ENCODE measurements at places on chromosomes 5 and 9. TPM values are rescaled to one million over a fixed set of nuclear protein-coding genes. Genes with fewer than 3 reads are reported as not detected.

DNA sequence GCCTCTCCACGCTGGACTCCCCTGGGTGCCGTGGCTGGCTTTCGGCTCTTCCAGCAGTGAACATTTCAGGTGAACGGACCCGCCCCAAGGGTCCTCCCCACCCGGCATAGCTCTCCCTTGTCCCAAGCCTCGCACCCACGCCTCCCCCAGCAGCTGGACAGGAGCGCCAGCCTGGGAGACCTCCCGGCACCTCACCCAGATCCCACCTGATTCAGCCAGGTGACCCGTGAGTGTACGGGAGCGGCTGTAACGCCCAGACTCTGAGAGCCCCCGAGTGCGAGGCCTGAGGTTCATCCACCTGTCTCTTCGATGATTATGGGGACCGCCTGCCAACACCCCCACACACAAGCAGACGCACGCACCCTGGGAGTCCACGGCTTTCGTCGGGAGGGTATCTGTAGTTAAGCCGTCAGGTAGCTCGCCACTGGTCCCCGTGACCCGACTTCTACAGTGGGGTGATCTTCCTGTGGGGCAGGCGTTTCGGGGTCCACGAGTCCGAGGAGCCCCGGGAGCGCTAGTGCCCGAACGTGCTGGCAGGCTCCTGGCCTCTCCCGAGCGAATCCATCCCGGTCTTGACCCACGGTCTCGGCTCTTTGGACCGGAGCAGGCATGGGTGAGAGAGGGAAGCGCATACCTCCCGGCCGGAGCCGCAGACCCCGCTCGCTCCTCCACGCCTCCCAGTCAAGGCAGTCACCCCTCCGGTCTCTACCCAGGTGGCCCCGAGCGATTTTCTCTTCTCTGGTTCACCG lies 14.9 kb downstream of the TRIM7 start:
- H3K4me1 ChIP-seq = peaks cover 9% of the 10 kb centered on the region
- no peak for DNase-seq
- H3K27me3 ChIP-seq = peaks cover 26% of the 10 kb centered on the region

Gene NINJ1
- total RNA-seq = 19.4 TPM

- H3K4me1 ChIP-seq = peaks cover 15% of the 10 kb centered on the region
- no peak overlapping the region for H3K4me3 ChIP-seq
- no peaks in the 10 kb centered on the region for H3K36me3 ChIP-seq
- no peak overlapping the region for H3K27ac ChIP-seq
- no peaks in the 10 kb centered on the region for H3K27me3 ChIP-seq
These were observed 126.1 kb downstream of the NPR3 start for GRCh38 chr5:32837211-32837610.

DNA sequence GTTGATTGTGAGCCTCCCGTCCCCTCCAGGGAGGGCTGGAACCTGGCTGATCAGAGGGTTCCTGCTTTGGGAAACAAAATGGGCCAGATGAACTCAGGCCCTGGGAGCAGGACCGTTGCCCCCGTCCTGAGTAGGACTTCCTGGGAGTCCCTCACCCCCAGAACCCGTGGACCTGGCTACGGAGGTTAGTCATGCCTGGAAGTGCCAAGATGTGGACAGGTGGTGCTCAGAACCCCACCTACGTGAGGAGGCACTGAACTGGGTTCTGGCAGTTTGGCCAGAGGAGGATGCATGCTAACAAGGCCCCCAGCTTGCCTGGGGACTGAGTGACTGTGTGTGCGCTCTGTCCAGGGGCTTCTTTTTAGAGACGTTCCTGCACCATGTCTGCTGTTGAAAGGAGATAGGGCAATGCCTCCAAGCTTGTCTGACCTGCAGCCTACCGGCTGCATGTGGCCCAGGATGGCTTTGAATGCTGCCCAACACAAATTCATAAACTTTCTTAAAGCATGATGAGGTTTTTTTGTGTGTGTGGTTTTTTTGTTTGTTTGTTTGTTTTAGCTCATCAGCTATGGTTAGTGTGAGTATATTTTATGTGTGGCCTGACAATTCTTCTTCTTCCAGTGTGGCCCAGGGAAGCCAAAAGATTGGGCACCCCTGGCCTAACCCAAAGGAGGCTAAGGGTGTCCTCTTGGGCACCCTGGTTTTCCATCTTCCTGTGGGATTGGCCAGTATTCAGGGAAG lies 1.8 kb upstream of the DAB2IP start:
- peaks cover 55% of the 10 kb centered on the region for H3K4me1 ChIP-seq
- DNase-seq = peak; percentile 63
- peak overlapping the region; percentile 84 for H3K27ac ChIP-seq
- H3K4me3 ChIP-seq = peak overlapping the region; percentile 92
- no peaks in the 10 kb centered on the region for H3K36me3 ChIP-seq
- no peaks in the 10 kb centered on the region for H3K27me3 ChIP-seq

DNA sequence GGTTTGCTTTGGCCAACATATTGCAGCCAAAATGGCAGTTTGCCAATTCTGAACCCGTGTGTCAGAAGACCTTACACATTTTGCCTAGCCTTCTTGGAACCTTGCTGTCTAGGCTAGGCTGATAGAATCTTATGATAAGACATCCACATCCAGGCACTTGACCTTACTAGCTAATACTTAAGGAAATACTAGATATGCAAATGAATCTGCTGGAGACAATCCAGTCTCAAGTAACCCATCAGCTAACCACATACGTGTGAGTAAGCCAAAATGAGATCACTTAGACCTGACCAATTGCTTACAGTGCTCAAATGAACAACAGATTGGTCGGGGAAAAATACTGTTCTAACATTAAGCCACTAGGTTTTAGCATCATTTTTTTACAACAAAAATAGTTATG lies 1504.6 kb upstream of the CDH9 start:
- no peak overlapping the region for H3K4me3 ChIP-seq
- H3K4me1 ChIP-seq = peaks cover 7% of the 10 kb centered on the region
- DNase-seq = no peak
- no peak overlapping the region for H3K27ac ChIP-seq

DNA sequence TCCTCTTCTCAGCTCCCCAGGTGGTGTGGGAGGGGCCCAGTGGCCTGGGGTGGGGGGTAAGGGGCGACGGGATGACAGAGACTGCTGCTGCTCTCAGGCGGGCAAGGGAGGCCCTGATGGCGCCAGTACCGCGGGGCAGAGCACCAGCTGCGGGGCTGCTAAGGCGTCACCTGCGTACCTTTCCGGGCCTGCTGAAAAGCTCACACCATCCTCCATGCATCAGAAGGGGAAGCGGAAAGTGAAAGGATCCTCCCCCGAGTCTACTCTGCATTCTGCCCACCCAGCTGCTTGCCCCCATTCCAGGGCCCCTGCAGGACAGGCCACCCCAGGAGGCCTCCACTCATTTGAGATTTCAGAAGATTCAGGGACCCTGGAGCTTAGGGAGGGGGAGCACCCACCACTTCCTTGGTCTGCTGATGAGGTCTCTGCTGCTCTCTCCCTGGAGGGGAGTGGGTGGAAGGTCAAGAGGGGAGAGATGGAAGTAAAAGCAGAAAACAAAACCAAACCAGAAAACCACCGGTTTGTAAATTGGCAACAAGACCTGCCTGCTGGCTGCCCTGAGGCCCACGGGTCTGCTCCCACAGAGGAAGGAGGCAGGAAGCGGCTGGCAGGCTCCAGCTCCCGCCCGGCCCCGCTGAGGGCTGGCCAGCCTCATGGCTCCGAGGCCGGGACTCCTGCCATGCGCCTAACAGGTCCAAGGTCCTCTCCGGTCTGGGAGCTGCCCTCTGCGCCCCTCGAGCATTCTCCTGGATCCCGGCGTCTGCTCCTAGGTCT lies 33.6 kb downstream of the PRRT1B start:
- peaks cover 9% of the 10 kb centered on the region for H3K4me1 ChIP-seq
- no peak overlapping the region for H3K27ac ChIP-seq
- no peaks in the 10 kb centered on the region for H3K27me3 ChIP-seq
- DNase-seq = no peak
- H3K4me3 ChIP-seq = no peak overlapping the region

- H3K36me3 ChIP-seq = no peaks in the 10 kb centered on the region
- H3K27me3 ChIP-seq = peaks cover 2% of the 10 kb centered on the region
- peak overlapping the region; percentile 76 for H3K27ac ChIP-seq
- peak overlapping the region; percentile 81 for H3K4me3 ChIP-seq
These were observed 40.9 kb upstream of the FABP6 start for GRCh38 chr5:160188141-160189015.

DNA sequence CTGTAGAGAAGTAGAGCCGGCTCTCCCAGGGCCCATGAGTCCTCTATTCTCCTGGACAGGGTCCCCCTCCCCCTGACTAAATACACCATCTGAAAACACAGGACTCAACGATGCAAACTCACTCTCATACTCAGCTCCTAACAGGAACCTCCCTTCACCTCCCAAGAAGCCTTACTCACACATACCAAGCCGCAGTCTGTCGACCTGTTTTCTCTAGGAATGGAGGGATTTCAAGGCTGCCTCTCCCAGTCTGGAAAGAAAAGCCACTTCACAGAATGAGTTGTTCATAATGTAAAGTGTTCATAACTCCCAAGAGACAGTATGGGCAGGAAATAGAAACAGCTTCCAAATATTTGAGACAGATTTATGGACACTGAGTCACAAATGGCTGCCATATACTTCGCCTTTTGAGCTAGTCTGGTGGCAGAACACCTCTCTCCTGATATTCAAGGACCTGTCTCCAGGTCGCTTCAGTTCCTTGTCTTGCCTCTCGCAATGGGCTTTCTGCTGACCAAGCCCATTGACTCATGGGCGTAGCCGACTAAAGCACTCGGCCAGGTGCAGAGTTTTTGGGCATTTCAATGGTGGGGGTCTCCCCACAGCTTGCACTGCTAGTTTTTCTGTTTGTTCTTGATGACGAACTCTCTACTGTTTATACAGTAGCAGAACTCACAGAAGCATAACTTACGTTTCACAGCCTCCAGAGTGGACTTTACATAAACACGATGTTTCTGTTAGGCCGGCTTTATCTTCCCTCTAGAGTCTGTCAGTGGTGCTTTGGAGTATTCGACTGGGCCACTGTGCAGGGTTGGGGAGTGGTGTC lies 25.0 kb upstream of the IL17B start:
- peak overlapping the region; percentile 90 for H3K27ac ChIP-seq
- H3K4me1 ChIP-seq = peaks cover 65% of the 10 kb centered on the region
- H3K36me3 ChIP-seq = no peaks in the 10 kb centered on the region
- H3K27me3 ChIP-seq = no peaks in the 10 kb centered on the region

GRCh38 chr5:411728-412127 lies 31.2 kb upstream of the EXOC3 start:
- no peak overlapping the region for H3K4me3 ChIP-seq
- DNase-seq = no peak
- no peaks in the 10 kb centered on the region for H3K36me3 ChIP-seq
- peaks cover 32% of the 10 kb centered on the region for H3K4me1 ChIP-seq
- no peak overlapping the region for H3K27ac ChIP-seq
- H3K27me3 ChIP-seq = no peaks in the 10 kb centered on the region

DNA sequence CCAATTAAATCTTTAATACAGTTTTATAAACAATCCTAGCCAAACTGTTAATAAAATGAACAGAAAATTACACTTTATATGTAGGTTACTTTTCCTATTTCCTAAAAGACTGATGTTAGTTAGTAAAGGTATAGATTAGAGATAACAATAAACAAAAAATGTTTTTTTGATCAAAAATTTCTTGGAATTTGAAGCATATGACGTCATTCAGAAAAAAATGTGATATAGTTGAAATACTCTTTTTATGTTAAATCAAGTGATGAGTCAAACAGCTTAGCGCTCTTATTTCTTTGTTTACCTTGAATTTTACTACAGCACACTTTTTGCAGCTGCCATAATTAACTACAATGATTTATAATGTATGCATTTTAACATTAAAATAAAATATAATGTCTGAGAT lies 195.8 kb downstream of the SLC12A2 start:
- H3K4me3 ChIP-seq = no peak overlapping the region
- H3K27me3 ChIP-seq = no peaks in the 10 kb centered on the region
- peaks cover 25% of the 10 kb centered on the region for H3K36me3 ChIP-seq
- DNase-seq = no peak

DNA sequence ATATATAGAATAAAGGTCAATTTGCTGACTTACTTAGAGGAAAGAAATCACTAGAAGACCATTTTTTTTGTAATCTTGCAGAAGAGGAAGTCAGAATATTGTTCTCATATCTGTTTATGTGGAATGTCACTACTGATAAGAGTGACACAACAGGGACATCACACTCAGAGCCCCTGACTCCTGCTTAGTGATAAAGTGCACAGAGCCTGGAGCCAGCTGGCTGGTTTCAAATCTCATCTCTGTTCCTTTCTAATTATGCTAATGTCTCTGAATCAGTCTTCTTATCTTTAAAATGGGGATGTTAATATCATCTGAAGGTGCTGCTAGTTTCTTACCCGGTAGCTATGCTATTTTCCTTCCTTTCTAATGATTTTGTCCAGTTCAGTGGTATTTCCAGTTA lies 58.6 kb upstream of the LIFR start:
- no peak overlapping the region for H3K27ac ChIP-seq
- H3K27me3 ChIP-seq = no peaks in the 10 kb centered on the region
- peaks cover 7% of the 10 kb centered on the region for H3K4me1 ChIP-seq
- H3K4me3 ChIP-seq = no peak overlapping the region
- DNase-seq = no peak
- no peaks in the 10 kb centered on the region for H3K36me3 ChIP-seq

Gene SUB1
- total RNA-seq = 176 TPM

GRCh38 chr9:104868687-104869404 lies 59.1 kb downstream of the ABCA1 start:
- peak; percentile 74 for DNase-seq
- H3K27ac ChIP-seq = peak overlapping the region; percentile 84
- H3K4me1 ChIP-seq = peaks cover 58% of the 10 kb centered on the region
- no peaks in the 10 kb centered on the region for H3K27me3 ChIP-seq
- peak overlapping the region; percentile 70 for H3K4me3 ChIP-seq
- peaks cover 9% of the 10 kb centered on the region for H3K36me3 ChIP-seq

DNA sequence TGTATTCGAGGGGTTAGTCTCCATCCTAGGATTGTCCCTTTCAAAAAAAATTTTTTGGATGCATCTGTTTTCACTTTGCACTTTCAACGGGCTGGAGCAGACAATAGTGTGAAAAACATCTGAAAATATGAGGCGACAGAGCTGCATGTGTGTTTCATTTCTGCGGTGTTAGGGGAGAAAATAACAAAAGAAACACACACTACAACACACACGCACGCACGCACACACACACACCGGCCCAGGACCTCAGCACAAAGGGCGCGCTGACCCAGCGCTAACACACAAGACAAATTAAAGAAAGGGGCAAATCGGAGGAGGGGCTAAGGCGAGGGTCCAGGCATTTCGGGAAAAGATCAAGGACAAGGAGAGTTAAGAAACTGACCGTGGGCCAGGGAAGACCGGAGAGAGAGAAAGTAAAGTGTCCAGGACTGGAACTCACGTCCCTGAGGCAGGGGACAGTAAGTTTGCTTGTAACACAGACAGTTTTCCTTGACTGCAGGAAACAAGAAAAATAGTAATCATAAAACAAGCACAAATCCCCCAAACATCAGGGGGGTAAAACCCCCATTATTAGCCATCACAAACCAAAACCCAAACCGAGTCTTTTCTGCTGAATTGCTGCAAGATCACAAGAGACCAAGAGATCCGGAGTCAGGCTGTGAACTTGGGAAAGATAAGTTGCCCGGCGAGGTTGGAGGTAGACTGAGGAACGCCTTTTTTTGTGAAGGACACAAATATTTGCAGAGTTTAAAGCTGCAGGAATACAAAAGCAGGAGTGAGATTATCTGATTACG lies 302.1 kb downstream of the PARP8 start:
- peaks cover 92% of the 10 kb centered on the region for H3K27me3 ChIP-seq
- H3K36me3 ChIP-seq = no peaks in the 10 kb centered on the region
- peak overlapping the region; percentile 81 for H3K4me3 ChIP-seq
- H3K27ac ChIP-seq = no peak overlapping the region

Gene DNAJC18
- 9.4 TPM for total RNA-seq

GRCh38 chr5:92222449-92222848 lies 839.3 kb upstream of the ARRDC3 start:
- H3K36me3 ChIP-seq = no peaks in the 10 kb centered on the region
- no peak overlapping the region for H3K27ac ChIP-seq
- no peak overlapping the region for H3K4me3 ChIP-seq
- DNase-seq = no peak
